ENCODE measurements at places on chromosomes 3 and 15. TPM values are rescaled to one million over a fixed set of nuclear protein-coding genes. Genes with fewer than 3 reads are reported as not detected.

Gene TMEM41A
- 25.4 TPM for total RNA-seq

Gene GRAMD2A
- 8.0 TPM for total RNA-seq

Gene BHLHE40
- total RNA-seq = 81.6 TPM

Gene OPA1
- 72.0 TPM for total RNA-seq

Gene CLDN18
- 0.17 TPM for total RNA-seq

- no peak for DNase-seq
Observed at GRCh38 chr3:21901484-21901883, 150.5 kb upstream of the ZNF385D start.

- no peak for DNase-seq
Observed at GRCh38 chr3:149547954-149548668, 73.6 kb downstream of the TM4SF4 start.

DNA sequence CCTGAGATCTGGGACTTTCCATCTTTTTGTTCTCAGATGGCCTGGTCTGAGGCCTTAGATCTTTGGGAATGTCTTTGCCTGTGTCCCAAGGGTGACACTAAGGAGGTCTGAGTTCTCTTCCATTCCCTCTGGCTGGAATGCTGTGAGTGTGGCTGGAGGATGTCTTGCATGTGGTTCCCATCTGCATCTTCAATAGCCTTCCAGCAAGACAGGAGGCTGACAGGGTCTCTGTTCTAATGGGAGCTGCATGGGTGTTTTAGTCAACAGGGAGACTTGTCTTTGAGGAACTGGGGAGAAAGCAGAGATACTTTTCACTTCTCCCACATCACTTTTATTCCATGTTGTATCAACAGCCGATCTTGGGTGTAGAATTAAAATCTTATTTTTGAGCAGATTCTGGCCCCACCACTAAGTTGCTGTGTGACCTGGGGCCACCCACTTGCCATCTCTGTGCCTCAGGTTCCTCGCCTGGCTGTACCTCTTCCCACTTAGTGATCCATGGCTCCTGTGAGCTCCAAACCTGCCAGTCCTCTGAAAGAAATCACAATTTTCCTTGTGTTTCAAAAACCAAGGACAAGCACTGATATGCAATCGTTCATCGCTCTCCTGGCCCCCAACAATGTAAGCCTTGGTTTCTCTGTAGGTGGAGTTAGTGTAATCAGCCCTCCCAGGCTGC lies 75.2 kb downstream of the LSM3 start:
- DNase-seq = no peak

DNA sequence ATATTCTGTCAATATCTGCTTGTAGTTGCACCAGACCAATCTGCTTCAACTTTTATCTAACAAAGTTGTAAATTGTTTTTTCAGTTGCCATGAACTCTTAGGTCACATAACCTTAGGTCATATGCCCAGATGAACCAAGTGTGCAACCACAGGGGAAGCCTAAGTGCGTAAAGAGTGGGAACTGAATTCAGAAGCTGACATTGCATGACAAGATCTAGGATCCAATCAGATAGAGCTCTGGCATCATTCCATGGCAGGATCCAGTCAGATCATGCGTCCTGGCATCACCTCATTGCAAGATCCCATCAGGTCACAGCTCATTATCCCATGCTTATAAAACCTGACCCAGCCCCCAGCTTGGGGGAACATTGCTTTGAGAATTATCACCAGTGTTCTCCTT lies 18.9 kb upstream of the IFT57 start:
- DNase-seq = no peak

DNA sequence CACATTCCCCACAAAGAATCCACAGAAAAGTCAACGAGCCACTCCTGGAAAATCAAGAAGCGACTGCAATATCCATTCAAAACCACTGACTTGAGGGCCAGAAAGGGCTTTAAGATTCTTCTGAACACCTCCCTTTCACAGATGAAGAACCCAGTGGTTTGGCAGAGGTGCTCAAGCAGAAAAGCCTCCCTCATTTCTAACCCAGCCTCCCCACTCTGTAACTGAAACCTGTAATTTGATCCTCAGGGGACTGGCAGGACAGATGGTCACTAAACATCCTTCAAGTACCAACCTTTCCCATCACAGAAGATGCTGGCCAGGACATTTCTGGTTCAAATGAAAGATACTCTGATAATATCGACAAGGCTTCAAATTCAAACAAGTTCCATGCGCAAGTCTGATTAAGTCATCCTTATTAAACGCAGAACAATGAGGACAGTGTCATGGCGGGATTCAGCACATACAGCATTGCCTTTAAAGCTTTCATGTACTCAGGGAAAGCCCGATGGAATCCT lies 5.5 kb downstream of the SEMA5B start:
- DNase-seq = no peak

- DNase-seq = no peak
Observed at GRCh38 chr15:41891226-41891625, 2.6 kb downstream of the SPTBN5 start.

DNA sequence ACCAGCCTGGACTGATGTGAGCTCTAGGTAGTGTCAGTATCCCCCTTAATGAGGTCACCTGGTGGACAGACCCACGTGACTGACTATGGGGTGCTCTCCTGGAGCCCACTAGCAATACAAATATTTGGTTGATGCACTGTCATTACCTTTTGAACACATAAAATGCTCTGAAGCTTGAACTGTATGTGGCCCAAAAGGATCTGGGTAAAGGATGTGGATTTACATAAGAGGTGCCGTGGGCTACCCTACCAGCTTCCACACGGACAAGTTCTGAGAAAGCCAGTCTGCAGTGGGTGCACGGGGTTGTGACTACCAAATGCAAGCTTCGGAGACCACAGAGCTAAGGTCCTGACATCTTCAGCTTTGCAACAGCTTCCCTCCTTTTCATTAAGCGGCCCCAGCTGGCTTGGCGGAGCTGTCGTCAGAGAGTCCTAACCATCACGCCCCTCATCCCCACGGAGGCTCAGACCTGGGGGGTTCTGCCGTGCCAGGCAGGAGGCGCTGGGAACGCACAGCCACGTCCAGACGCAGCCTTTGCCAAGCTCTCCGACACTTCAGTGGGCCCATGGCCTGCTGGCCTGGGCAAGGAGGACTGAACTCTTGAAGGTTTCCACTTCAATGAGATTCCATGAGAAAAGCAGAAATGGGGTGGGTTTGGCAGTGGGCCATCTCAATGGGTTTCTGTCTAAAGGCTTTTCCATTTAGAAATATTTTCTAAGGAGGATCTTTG lies 228.3 kb downstream of the ADAMTS17 start:
- DNase-seq = no peak

GRCh38 chr3:25084016-25084415 lies 344.0 kb upstream of the RARB start:
- no peak for DNase-seq

DNA sequence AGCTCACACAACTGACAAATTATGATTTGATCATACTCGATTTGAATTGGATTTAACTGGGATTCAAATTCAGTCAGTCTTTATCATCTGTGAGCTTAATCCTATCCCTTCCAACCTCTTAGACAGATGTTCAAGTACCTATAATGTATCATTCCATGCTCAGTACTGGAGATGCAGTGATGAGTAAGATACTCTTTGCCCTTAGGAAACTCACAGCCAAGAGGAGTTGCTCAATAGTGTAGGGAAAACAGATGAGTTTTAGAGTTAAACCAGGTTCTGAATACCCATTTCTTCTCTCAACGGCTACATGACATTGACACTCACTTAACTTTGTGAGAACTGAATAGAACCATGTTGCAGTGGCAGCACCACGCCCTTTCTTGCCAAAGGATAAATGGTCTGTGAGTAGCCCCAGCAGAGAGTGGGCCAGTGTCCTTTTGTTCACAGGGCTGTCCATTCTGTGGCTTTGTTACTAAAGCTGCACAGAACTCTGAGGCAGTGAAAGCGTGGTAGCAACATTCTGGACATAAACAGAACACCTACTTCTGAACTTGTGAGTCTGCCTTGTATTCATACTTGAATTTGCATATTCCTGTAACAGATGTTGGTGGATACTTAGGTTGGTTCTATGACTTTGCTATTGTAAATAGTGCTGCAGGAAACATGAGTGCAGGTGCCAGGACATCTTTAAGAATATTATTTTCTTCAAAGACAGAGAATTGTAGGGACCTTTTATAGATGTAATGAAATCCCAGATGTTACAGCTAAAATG lies 91.6 kb downstream of the RASA2 start:
- no peak for DNase-seq

DNA sequence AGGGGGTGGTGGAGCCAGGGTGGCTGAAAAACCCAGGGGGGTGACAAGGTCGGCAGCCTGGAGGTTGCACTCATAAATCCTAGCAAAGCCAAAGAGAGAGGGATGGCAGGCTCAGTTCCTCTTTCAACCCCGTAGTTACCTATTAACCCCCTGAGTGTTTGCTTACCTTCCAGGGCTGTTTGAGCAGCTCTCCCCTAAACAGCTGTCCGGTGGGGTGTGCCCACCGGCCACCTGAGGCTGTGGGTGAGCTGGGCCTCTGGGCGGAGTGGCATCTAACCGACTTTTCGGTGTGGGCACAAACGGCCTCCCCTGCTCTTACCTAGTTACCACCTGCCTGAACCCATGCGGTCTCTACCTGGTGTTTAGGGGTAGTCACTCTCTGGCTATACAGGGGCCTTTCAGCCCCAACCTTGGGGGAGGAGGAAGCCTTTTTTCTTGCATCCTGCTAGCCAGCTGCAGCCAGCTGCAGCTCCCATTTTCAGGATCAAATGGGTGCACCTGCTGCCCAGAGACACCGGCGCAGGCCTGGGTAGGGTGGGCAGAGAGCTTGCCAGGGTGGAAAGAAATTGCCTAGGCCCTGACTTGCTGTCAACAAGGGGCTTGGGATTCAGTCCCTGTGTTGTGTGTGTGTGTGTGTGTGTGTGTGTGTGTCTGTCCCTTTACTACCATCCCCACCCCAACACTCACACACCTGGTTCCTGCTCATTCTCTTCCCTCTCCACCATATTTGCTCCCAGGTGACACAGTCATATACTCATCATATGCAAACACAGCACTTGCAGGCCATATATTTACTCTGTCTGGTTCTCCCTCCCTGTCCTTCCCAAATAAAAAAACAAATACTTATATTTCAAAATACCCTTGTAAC lies 3.7 kb downstream of the DLL4 start:
- no peak for DNase-seq

- no peak for DNase-seq
Observed at GRCh38 chr3:127459891-127460290, 130.6 kb downstream of the TPRA1 start.

DNA sequence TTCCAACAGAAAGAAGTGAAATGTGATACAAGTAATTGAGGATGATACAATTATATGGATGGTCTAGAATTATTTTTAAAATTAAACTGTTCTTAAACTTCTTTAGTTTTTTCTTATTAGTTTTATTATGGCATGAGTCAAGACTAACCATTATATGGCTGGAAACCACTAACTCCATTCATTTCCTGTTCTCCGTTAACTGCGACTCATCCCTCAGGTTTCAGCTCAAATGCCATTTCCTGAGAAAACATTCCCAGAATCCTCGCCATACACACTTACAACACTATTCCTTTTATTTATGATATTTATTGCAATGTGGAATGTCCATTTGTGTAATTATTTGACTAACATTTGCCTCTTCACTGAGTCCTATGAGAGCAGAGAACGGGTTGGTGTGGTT lies 394.1 kb downstream of the SOX2 start:
- no peak for DNase-seq

GRCh38 chr15:63327648-63328421 lies 50.4 kb downstream of the APH1B start:
- no peak for DNase-seq

- DNase-seq = no peak
Observed at GRCh38 chr3:154304116-154304786, 20.0 kb downstream of the DHX36 start.

DNA sequence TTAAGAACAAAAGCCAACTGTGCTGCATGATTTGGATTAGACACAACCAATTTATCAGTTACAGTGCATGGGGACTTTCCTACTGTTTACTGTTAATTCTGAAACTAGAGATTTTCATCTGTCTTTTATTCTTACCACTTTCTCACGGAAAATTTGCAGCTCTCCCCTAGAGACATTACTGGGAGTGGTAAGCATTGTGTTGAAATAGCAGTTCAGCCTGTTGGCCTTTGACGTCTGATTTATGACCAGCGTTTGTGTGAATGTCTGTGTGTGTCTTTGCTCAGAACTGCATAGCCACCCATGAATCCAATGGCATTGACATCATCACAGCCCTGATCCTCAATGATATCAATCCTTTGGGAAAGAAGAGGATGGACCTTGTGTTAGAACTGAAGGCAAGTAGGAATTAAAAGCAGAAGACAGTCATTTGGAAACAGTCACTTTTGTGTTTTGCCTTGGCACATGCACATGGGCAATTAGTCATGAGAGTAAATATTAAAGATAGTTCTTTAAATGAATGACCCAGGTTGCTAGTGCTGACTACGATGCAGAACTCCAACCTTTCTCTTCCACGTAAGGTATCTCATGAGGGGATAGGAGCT lies 202.2 kb upstream of the BHLHE40 start:
- DNase-seq = no peak

DNA sequence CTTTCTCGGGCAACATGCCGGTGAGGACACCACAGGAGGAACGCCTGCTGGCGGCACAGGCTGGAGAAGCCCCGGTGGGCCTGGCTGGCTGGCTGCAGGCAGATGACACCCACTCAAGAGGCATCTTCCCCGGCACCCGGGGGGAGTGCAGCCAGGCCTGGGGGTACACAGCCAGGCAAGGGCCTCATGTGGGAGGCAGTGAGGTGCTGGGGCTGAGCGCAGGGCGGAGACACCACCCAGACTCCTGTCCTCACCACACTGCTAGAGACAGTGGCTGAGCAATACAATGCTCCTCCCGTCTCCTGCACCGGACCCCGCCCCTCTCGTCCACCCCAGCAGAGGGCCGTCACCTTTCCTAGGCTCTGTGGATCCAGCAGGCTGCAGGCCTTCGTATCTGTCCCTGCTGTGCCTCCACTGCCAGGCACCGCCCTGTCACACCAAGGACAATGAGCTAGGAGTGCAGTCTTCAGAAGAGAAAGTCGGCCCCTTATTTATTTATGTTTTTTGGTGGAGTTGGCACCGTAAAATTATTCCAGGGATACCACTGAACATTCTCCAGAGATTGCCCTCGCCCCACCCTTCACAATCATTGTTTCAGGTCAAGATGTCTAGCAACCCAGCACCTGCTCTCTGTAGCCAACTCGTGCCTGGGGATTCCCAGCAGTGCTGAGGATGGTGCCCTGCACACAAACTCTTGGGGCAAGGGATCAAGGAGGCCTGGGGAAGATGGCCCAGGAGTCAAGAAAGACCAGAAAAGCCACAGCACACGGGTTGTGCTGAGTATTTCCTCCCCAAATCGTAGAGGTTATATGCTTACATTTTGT lies 129.1 kb downstream of the ATP10A start:
- no peak for DNase-seq

GRCh38 chr15:56034514-56034913 lies 41.1 kb upstream of the NEDD4 start:
- no peak for DNase-seq

DNA sequence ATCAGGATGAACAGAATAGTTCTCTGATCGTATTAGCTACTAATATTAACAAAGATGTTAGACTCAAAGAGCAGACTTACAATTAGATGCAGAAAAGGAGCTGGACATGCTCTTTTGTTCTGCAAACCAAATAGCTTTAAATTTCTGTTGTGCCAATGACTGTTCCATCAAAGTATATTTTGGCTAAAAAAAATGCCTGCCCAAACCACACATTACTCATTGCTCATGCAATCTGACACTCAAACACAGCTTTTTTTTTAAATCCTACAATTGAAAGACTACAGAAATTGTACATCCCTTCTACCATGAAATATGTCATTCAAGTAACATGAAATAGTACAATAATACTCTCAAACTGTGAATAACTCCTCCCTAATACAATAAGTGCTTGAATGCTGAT lies 48.6 kb downstream of the SHOX2 start:
- no peak for DNase-seq
